ENCODE measurements at places on chromosomes 11 and 22.

DNA sequence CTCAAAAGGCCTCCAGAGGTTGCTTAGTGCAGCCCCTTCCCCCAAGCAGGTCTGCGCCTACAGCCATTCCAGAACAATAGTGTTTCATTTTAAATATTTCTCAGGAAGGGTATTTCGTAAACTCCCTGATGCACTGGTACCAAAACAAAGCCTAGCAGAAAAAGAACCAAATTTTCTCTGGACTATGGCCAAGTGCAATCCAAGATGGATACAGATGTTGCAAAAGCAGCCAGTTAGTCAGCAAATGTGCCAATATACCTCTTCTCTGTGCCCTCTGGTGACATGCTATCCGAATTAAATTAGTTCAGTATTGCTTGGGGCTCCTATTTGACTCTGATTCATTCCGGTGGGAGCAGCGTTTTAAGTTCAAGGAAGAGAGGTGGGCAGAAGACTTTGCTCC is 247.8 kb downstream of the NTM start:
- DNase-seq = no peak

DNA sequence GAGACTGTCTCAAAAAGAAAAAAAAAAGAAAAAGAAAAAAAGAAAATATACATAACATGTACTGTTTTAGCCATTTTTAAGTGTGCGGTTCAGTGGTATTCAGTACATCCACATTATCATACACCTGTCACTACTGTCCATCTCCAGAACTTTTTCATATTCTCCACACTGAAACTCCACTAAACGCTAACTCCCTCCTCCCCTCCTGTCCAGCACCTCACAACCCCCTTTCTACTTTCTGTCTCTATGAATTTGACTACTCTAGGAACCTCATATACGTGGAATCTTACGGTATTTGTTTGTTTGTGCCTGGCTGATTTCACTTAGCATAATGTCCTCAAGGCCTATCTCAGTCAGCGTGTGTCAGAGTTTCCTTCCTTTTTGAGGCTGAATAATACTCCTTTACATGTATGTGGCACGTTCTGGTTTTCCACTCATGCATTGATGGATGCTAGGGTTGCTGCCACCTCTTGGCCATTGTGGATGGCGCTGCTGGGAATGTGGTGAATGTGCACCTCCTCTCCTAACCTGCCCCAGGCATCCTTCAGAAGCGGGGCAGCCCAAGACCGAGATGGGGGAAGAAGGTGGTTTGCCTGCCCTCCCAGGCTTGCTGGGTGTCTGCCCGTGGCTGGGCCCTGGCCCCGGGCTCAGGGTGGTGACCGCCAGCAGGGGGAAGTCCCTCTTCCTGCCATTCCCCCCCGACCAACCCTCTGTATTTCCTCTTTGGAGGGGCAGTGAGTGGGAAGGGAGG is 60.5 kb downstream of the BCR start:
- no peak for DNase-seq

- DNase-seq = no peak
Observed at GRCh38 chr11:44758983-44759382, 32.2 kb downstream of the TSPAN18 start.

DNA sequence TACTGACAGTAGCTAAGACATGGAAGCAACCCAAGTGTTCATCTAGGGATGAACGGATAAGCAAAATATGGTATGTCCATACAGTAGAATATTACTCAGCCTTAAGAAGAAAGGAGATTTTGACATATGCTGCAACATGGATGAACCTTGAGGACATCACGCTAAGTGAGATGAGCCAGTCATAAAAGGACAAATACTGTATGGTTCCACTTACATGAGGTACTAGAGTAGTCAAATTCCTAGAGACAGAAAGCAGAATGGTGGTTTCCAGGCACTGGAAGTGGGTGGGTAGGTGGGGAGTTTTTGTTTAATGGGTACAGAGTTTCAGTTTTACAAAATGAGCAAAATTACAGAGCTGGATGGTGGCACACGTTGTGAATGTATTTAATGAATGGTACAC is 18.1 kb downstream of the CHST1 start:
- no peak for DNase-seq

GRCh38 chr22:46055181-46055875 is 78.4 kb upstream of the WNT7B start:
- no peak for DNase-seq

DNA sequence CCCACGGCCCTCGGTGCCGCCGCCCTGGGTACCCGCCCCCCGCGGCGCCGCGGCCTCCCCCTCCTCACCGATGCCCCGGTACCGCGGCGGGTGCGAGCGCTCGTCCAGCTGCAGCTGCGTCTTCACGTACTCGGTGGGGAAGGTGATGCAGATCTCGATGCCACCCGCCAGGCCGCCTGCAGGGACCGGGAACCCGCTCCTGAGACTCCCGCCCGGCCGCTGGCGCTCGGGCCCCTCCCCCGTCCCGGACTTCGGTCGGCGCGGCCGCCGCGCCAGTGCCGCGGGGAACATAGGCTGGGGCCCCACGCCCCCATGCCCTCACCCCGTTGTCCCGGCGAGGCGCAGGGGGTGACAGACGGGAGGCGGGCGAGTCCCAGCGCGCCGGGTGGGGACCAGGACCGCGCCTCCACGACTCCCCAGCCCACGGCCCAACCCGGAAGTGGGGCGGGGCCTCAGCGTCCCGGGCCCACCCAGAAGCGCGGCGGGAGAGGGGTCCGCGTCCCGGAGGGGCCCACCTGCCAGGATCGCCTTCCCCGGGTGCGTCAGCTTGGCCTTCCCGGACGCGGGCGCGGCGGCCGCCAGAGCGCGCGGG is 375 bp downstream of the SLC25A1 start:
- peak; percentile 82 for DNase-seq

GRCh38 chr11:72300268-72300667 is 56.3 kb upstream of the PHOX2A start:
- no peak for DNase-seq

GRCh38 chr22:41334951-41335635 is 33.8 kb downstream of the ZC3H7B start:
- DNase-seq = no peak

- DNase-seq = no peak
Observed at GRCh38 chr11:106216281-106216680, 138.8 kb downstream of the AASDHPPT start.

DNA sequence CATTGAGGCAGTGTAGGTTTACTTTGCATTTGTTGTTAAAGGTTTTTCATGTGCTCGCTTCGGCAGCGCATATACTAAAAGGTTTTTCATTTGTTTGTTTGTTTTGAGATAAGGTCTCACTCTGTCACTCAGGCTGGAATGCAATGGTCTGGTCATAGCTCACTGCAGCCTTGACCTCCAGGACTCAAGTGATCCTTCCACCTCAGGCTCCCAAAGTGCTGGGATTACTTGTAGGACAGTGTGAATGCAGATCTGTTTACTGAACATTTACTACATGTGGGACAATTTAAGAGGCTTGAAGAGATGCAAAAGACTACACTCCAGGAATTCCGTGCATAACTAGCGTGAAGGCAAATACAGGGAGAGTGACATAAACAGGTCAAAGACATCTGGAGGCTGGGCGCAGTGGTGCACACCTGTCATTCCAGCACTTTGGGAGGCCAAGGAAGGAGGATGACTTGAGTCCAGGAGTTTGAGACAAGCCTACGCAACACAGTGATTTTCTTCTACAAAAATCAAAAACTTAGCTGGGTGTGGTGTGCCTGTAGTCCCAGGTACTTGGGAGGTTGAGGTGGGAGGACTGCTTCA is 34.1 kb downstream of the YPEL1 start:
- no peak for DNase-seq

- DNase-seq = no peak
Observed at GRCh38 chr22:34851918-34852662, 213.9 kb upstream of the ISX start.

- no peak for DNase-seq
Observed at GRCh38 chr11:71384561-71384960, 63.6 kb downstream of the DHCR7 start.

- no peak for DNase-seq
Observed at GRCh38 chr22:26888887-26889286, 231.5 kb downstream of the MIAT start.

DNA sequence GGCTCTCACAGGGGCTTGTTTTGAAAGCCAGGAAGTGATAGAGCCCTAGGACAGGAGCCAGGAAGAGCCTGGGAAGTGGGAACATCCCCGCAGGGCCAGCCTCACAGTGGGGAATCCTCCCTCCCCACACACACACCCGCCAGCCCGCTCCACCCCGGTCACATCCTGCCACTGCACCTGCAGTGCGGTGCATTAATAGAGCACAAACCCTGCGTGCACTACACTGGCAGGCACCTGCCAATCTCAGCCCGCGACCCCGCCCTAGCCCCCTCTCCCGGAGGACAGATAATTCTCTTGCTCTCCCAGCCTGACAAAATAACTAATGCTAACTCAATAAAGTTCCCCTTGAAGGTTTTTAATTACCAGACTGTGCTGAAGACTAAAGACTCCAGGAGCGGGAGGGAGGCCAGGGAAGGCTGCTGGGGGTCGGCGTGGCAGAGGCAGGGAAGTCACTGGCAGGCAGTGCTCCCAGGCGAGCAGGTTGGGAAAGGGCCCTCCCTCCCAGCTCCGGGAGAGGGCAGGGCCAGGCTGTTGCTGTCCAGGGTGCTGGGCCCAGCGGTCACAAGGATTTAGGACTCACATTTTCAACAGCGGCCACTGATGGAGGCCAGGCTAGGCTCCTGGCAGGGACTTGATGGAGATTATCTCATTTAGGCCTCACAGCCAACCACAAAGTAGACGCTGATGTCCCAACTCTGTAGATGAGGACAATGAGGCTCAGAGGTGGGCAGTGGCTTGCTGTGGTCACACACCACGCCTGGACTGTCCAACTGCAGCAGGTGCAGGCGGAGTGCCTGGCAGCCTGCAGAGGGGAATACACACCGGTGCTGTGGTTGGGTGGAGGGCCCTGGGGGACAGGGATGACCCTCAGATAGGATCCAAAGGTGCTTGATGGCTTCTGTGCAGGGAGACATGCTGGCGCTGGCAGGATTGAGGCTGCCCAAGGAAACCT is 23.9 kb upstream of the TCF20 start:
- no peak for DNase-seq

GRCh38 chr22:22745225-22746060 is 101.0 kb downstream of the GGTLC2 start:
- DNase-seq = peak; percentile 46

DNA sequence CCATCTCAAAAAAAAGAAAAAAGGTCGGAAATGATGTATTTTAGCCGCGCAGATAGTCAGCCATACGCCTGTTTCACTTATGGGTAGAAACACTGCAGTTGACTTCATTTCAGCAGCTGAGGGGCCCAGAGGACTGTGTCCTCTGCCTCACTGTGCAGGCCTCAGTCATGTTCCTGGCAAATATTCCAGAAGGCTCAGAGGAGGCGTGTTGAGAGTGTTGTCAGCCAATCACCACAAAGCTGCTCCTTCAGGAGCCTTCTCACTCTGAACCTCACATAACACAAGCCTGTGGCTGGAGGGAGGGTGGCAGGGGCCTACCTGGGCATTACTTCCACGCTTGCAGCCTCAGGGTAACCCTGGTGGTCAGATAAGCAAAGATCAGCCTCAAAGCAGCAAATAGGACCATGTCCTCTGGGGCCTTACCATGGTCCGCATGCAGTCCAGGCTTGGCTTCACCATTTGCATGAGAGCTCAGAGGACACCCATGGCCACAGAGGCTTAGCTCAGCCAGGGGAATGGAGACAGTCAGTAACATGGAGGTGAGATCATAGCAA is 17.3 kb upstream of the TREH start:
- no peak for DNase-seq

DNA sequence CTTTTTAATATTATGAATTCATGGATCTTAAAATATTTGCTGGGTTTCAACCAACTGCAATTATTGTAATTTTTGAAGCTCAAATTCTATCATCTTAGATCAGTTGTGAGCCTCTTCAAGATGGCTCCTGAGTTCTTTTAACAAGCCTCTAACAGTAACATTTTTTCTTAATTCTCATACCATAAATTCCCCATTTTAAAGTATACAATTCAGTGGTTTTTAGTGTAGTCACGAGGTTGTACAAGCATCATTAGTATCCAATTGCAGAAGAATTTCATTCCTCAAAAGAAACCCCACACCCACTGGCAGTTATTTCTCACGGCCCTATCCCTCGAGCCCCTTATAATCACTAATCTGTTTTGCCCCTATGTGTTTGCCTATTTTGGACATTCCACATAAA is 270.8 kb downstream of the SBF2 start:
- no peak for DNase-seq

DNA sequence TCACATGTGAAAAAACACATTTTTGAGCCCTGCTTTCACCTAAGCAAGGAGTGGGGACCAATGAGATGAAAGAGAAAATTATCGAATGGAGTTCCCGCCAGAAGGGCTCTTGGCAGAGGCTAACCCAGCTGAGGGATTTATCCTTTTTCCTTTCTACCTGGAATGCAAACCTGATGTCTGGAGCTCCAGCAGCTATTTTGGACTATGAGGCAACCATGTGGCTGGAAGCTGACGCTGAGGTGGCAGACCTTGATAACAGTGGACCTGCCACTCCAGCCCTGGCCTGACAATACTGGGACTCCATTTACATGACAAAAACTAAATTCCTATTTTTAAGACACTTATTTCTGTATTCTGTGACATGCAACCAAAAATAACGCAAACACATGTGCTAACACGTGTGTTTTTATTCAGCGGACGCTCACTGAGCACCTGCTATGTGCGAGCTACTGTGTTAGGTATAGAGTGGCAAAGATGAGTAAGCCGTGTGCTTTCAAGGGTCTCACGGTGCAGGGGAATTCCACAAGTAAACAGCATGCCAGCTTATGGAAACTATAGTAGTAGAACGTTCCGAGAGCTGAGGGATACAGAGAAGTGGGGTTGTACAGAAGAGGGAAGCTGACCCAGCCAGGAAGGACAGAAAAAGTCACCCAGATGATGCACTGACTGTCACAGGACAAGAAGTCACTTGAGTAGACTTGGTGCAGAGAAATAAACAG is 19.1 kb upstream of the ISX start:
- DNase-seq = no peak

Measured in GM20000 (cell line).